ENCODE measurements at places on chromosomes 11 and 22. TPM values are rescaled to one million over a fixed set of nuclear protein-coding genes. Genes with fewer than 3 reads are reported as not detected.

Gene SYT8
- not detected for polyA plus RNA-seq

Gene ATG16L2
- polyA plus RNA-seq = 1.9 TPM

Gene SAA1
- polyA plus RNA-seq = not detected

Gene PHOX2A
- polyA plus RNA-seq = not detected

Gene KRTAP5-7
- not detected for polyA plus RNA-seq

Gene GLYAT
- not detected for polyA plus RNA-seq

Gene TENM4
- polyA plus RNA-seq = 7.9 TPM

Gene CABP4
- 0.52 TPM for polyA plus RNA-seq

Gene PARVA
- polyA plus RNA-seq = 14.0 TPM

Gene MAPK8IP1
- polyA plus RNA-seq = 3.3 TPM

Gene ACTN3
- polyA plus RNA-seq = not detected

Gene DEUP1
- polyA plus RNA-seq = 4.7 TPM

Gene PLEKHB1
- 18.4 TPM for polyA plus RNA-seq

Gene OR5AP2
- polyA plus RNA-seq = not detected

Gene C22orf42
- not detected for polyA plus RNA-seq

Gene ANO1
- polyA plus RNA-seq = 28.8 TPM

Gene OR4A16
- polyA plus RNA-seq = not detected

Gene OR2AG1
- polyA plus RNA-seq = 0.15 TPM

Gene PARVG
- 39.1 TPM for polyA plus RNA-seq

Gene GGTLC3
- not detected for polyA plus RNA-seq

Gene EMID1
- polyA plus RNA-seq = not detected

Gene RTN4R
- 2.7 TPM for polyA plus RNA-seq

Gene OR51B5
- 0.54 TPM for polyA plus RNA-seq

Gene HOATZ
- polyA plus RNA-seq = not detected

Gene CHKA
- polyA plus RNA-seq = 12.0 TPM

Gene TREH
- polyA plus RNA-seq = 1.7 TPM

Gene FREY1
- not detected for polyA plus RNA-seq

Gene EHBP1L1
- not detected for polyA plus RNA-seq

Gene SEZ6L
- 319 TPM for polyA plus RNA-seq

Gene SCGB2A2
- polyA plus RNA-seq = not detected

Gene SYNGR1
- polyA plus RNA-seq = 16.2 TPM

Gene RAPSN
- polyA plus RNA-seq = not detected

Gene JOSD1
- 6.2 TPM for polyA plus RNA-seq

Gene LRRC56
- 0.13 TPM for polyA plus RNA-seq

Gene NAV2
- polyA plus RNA-seq = 0.36 TPM

Gene SEPTIN3
- polyA plus RNA-seq = 45.8 TPM

Gene KRTAP5-2
- not detected for polyA plus RNA-seq

Gene BIK
- not detected for polyA plus RNA-seq

Gene CDCA5
- 1.8 TPM for polyA plus RNA-seq

Gene MAJIN
- 3.6 TPM for polyA plus RNA-seq

Gene DDT
- polyA plus RNA-seq = 73.3 TPM

Gene PRR5L
- polyA plus RNA-seq = 1.6 TPM

Gene BLID
- polyA plus RNA-seq = not detected

Gene MAPK8IP2
- 5.1 TPM for polyA plus RNA-seq

Gene PDGFB
- 1.1 TPM for polyA plus RNA-seq

Gene OR51E2
- not detected for polyA plus RNA-seq

Gene ACAD8
- 39.1 TPM for polyA plus RNA-seq

Gene CNTF
- polyA plus RNA-seq = not detected

Gene FAM180B
- not detected for polyA plus RNA-seq

Gene SPON1
- polyA plus RNA-seq = 5.0 TPM

Gene CHRM1
- polyA plus RNA-seq = not detected
